Neural crest cell (in vitro differentiated cells): ENCODE measurements at places on chromosomes 2 and 18. TPM values are rescaled to one million over a fixed set of nuclear protein-coding genes. Genes with fewer than 3 reads are reported as not detected.

The KYNU gene
- total RNA-seq: 0.14 and 0.26 TPM in 2 replicates

The FOXD4L1 gene
- 0.23 and 0.52 TPM in 2 replicates for total RNA-seq

The GEN1 gene
- total RNA-seq: 29.7 and 31.2 TPM in 2 replicates

The EVX2 gene
- total RNA-seq: 0.43 and 0.44 TPM in 2 replicates

The AMER3 gene
- 1.3 and 1.4 TPM in 2 replicates for total RNA-seq

GRCh38 chr2:147739508-147739907 is 105.3 kb upstream of the ACVR2A start:
- H3K27ac ChIP-seq: no peak overlapping the region
- no peaks in the 10 kb centered on the region for H3K27me3 ChIP-seq
- H3K4me3 ChIP-seq: no peak overlapping the region

DNA sequence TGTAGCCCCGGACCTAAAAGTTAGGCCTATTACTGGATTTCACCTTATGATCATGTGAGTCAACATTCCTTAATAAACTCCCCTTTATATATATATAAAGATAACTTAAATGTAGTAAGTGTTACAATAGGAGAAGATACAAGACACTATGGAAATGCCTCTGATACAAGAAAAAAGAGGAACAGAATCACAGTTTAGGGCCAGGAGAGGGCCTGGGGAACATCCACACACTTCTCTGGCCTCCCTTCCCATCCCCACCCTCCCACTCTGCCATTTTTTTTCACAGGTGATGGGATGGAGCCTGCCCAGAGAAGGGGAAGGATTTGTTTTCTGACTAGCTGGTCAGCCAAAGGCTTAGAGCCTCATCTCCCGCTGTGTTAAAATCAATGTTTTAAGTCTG is 6.4 kb downstream of the CDC42EP3 start:
- H3K27ac ChIP-seq: no peak overlapping the region
- H3K4me3 ChIP-seq: no peak overlapping the region
- H3K27me3 ChIP-seq: no peaks in the 10 kb centered on the region

DNA sequence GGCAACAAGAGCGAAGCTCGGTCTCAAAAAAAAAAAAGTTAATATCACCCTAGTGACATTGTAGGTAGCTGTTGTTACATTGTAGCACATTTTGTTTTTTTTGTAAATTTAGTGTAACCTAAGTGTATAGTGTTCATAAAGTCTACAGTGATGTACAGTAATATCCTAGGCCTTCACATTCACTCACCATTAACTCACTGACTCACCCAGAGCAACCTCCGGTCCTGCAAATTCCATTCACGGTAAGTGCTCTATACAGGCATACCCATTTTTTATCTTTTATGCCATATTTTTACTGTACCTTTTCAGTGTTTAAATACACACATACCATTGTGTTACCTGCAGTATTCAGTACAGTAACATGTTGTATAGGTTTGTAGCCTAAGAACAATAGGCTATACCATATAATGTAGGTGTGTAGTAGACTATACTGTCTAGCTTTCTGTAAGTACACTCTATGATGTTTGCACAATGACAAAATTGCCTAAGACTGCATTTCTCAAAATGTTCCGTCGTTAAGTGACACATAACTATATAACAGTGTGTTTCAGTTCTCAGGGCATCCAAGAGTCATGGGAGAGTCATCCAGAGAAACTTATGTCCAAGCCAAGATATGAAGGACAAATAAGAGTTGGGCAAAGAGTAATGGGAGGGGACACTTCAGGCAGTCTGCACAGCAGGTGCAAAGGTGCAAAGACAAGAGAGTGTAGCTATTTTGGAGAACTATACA is 68.4 kb downstream of the TANK start:
- H3K27ac ChIP-seq: no peak overlapping the region
- peaks cover 9% of the 10 kb centered on the region for H3K36me3 ChIP-seq
- no peaks in the 10 kb centered on the region for H3K4me1 ChIP-seq

DNA sequence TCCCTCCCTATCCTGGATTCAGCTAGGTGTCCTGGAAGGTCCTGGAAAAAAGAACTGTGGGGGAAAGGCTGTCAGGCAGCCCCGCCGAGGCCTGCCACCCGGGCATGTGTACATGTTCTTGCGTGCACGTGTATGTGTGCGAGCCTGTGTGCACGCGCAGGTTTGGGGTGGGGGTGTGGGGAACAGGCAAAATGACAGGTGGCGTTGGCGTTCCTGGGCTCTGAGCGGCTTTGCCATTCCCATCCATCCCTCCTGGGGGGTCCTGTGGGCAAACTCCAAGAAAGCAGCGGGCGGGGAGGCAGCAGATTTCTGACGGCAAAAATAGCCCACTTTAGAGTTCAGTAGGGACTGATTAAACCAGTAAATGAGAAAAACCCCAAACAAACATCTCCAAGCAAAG is 35.6 kb downstream of the EMX1 start:
- peaks cover 35% of the 10 kb centered on the region for H3K27me3 ChIP-seq
- DNase-seq: no peak
- peaks cover 14% of the 10 kb centered on the region for H3K4me1 ChIP-seq
- peaks cover 7% of the 10 kb centered on the region for H3K36me3 ChIP-seq
- H3K4me3 ChIP-seq: no peak overlapping the region
- H3K27ac ChIP-seq: no peak overlapping the region

DNA sequence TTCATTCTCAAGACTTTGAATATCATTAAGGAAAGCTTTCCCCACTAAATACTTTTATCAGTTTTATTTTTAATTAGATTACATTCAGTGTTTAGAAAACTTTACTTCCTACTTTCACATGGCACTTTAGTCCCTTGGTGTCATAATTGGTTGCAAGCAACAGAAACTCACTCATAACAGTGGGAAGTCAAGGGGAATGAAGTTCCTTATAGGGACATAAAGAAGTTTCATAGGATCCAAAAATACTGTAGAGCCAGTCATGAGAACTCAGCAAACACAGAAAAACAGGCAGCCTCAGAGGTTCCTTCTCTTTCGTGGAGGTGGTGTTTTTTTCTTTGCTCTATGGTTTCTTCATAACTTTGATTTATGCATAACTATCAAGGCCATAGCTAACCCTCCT is 809.0 kb downstream of the BCL11A start:
- H3K4me3 ChIP-seq: no peak overlapping the region
- no peaks in the 10 kb centered on the region for H3K4me1 ChIP-seq
- no peaks in the 10 kb centered on the region for H3K36me3 ChIP-seq
- peaks cover 2% of the 10 kb centered on the region for H3K27me3 ChIP-seq

DNA sequence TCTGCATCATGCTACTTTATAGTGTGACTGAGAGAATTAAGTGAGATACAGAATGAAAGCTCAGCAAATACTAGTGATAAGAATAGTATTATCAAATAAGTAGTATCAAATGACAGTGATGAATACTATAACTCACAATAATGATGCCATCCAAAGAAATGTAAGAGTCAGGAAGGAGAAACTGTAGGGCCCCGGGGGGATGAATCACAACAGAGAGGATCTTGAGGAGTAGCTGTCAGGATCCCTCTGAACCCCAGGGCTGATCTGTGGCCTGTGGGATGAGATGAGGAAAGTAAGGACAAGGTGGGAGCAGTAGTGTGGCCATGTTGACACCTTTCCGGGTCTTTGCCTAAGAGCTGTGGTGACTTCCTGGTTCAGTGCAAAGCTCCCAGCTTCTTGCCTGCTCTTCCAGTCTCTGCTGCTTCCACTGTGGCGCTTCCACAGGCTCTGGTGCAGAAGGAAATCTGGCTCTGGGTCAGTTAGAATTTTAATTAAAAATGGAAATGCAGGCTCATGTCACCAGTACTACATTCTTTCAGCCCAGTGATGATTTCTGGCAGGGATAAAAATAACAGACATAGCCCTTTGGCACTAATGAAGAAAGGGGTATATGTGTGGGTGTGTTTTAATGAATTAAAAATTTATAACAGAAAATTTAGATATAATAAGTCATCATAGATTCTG is 166.9 kb downstream of the MYO3B start:
- no peak overlapping the region for H3K4me3 ChIP-seq
- no peaks in the 10 kb centered on the region for H3K36me3 ChIP-seq
- no peak for DNase-seq

DNA sequence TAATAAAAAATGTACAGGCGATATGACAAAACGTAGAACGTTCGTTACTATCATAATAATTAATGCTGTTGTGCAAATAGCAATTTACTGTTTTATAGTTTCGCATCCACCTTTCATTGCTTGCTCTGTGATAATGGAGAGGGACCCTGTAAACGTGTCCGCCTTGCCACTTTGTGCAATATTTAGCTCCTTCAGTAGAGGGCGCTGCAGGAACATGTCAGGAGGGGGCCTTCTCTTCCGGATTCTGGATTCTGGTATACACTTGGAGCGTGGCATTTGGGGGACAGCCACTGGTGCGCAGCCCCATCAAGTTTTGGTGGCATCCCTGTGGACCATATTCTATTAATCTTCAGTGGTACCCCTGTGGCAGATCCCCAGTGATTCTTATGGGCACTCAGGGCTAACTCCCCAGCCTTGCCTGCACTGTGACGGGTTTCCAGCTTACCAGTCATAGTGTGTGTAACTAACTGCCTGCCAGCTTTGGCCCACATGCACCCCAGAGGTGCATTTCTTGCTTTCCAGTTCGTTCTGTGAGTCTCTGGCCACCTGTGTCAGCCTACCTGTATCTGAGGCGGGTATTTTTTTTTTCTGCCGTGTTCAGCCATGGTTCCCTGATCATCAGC is 140.3 kb downstream of the CYRIA start:
- H3K4me1 ChIP-seq: peaks cover 28% of the 10 kb centered on the region
- H3K27me3 ChIP-seq: peaks cover 2% of the 10 kb centered on the region

DNA sequence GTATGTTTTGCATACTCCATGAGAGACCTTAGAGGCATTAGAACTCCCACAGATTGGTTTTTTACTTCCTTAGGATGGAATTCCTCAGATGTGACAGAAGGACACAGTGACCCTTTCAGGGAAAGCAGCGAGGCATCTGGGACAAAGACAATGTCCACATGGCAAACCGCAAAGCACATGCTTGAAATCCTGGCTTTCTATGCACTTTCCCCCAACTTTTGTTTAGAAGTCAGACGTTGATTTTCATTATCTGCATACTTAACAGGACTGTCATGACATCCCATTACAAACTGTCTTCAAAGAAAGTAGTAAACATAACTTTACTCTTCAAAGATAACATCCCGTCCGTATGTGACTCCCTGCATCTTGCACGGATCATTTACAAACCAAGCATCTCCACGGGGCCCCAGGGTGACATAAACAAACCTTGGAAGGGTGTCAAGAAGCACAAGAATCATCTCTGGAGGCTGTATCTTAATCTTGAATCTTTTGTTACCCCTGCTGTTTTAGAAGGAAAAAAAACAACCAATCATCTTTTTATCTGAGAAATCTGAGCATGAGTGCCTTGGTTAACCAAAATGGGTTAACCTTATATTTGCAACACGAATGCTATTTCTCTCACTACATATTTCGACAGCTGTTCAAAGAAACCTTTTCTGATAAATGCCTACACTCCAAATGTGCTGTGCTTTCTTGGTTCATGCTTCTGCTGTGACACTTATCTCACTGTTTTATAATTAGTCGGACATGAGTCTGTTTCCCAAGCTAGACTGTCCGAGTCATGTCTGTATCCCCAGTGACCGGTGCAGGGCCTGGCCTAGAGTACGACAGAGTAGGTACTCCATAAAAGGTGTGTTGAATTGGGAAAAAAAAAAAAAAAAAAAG is 90.8 kb downstream of the CCBE1 start:
- no peaks in the 10 kb centered on the region for H3K36me3 ChIP-seq
- no peaks in the 10 kb centered on the region for H3K4me1 ChIP-seq
- no peak for DNase-seq
- H3K27me3 ChIP-seq: peaks cover 3% of the 10 kb centered on the region
- H3K27ac ChIP-seq: no peak overlapping the region
- no peak overlapping the region for H3K4me3 ChIP-seq

DNA sequence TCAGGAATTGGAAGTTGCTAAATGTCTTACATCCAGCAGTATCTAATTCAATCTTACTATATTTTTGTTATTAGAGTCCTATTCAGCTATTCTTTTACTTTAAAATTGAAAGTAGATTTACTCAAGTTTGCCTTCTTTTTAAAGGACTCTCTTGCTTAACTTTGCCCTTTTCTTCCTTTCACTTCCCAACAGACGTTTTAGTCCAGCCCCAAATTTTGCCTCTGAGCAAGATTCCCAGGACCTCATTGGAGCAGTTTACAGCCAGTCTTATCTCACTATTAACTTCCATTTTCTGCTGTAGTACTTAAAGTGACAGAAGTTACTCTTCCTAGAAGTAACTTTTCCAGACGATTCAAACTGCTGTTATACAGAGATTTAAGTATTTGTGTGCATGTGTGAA is 1.7 kb upstream of the PRKD3 start:
- no peak for DNase-seq
- H3K4me3 ChIP-seq: peak overlapping the region; percentile 69
- peaks cover 22% of the 10 kb centered on the region for H3K4me1 ChIP-seq
- H3K27ac ChIP-seq: no peak overlapping the region
- H3K36me3 ChIP-seq: no peaks in the 10 kb centered on the region

GRCh38 chr2:105674401-105674800 is 70.3 kb upstream of the NCK2 start:
- H3K36me3 ChIP-seq: no peaks in the 10 kb centered on the region
- H3K27ac ChIP-seq: peak overlapping the region; percentile 76
- H3K4me3 ChIP-seq: peak overlapping the region; percentile 18
- peaks cover 32% of the 10 kb centered on the region for H3K4me1 ChIP-seq

- peaks cover 4% of the 10 kb centered on the region for H3K36me3 ChIP-seq
- no peaks in the 10 kb centered on the region for H3K27me3 ChIP-seq
- peaks cover 14% of the 10 kb centered on the region for H3K4me1 ChIP-seq
- no peak overlapping the region for H3K4me3 ChIP-seq
- DNase-seq: no peak
- H3K27ac ChIP-seq: no peak overlapping the region
Observed at GRCh38 chr2:46134531-46135227, 162.5 kb upstream of the EPAS1 start.

DNA sequence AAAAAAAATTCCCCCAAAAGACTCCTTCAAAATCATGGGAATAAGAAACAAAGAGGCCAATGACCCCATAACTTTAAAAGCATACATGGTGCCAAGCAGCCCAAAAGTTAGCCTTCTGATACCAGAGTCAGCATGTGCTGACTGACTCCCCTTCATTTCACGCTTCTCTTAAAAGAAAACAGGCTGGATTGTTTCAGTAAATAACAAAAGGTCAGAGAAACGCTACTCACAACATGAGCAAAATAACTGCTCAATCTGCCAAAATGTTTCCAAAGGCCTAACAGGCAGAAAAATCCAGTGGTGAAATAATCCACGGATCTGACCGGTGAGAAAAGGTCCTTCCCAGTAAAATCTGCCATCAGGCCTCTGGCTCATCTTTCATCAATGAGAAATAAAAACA is 71.6 kb downstream of the BCL2 start:
- H3K27ac ChIP-seq: no peak overlapping the region
- H3K4me1 ChIP-seq: peaks cover 27% of the 10 kb centered on the region
- no peak overlapping the region for H3K4me3 ChIP-seq
- no peaks in the 10 kb centered on the region for H3K27me3 ChIP-seq
- peaks cover 8% of the 10 kb centered on the region for H3K36me3 ChIP-seq
